ENCODE measurements at places on chromosomes 7 and 10.

GRCh38 chr10:32349199-32349585, 2.2 kb upstream of the EPC1 start:
- no peak for DNase-seq

- DNase-seq: no peak
Observed at GRCh38 chr10:115996031-115996430, 277.0 kb downstream of the GFRA1 start.

DNA sequence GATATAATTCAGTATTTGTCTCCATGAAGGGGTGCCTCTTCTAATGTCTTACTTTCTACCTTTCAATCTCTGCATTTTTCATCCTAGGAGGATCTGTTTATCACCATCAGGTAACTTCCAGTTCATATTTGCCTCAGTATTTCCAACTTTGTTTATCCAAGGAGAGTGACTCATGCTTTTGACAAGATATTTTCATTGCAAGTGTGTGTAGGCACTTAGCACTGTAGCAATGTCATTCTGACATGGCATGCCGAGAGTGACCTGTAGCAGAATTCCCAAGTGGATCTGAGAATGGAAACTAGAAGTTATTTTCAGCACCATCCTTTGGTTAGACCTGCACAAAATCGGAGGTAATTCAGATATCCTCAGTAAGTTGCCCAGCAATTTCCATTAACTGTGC, 129.9 kb downstream of the INHBA start:
- no peak for DNase-seq

DNA sequence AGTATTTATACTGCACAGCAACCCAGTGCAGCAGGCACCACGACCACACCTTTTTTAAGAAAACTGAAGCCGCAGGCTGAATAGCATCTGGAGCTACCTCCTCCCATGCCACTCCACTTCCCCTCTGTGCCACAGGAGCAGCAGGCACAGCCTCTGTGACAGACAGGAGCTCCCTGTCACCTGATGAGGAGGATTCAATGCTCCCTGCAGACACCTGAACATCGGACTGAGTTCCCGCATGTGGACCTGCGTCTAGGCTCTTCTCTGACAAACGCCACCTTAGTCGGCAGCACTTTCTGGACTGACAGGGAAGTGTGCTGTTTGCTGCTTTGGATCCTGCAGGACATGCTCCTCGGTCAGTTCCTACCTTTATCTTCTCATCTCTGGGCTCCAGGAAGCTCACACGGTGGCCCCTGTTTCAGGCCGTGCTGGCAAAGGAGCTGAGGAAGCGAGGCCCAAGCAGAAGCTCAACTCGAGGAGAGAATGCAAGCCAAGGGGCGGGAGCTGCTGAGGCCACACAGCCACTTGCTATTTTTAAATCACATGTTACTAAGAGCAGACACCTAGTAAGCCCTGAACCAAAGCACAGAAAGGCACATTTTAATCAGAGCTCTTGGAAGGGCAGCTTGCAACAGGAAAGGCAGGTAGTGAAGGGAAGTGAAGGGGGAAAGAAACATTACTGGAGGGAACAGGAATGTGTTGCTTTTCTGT, 56.6 kb downstream of the VOPP1 start:
- no peak for DNase-seq

GRCh38 chr7:47504551-47505311, 77.2 kb downstream of the TNS3 start:
- DNase-seq: no peak

- peak; percentile 23 for DNase-seq
Observed at GRCh38 chr7:69276011-69276729, 322.1 kb upstream of the AUTS2 start.

- DNase-seq: no peak
Observed at GRCh38 chr7:35648367-35648766, 46.6 kb downstream of the HERPUD2 start.

DNA sequence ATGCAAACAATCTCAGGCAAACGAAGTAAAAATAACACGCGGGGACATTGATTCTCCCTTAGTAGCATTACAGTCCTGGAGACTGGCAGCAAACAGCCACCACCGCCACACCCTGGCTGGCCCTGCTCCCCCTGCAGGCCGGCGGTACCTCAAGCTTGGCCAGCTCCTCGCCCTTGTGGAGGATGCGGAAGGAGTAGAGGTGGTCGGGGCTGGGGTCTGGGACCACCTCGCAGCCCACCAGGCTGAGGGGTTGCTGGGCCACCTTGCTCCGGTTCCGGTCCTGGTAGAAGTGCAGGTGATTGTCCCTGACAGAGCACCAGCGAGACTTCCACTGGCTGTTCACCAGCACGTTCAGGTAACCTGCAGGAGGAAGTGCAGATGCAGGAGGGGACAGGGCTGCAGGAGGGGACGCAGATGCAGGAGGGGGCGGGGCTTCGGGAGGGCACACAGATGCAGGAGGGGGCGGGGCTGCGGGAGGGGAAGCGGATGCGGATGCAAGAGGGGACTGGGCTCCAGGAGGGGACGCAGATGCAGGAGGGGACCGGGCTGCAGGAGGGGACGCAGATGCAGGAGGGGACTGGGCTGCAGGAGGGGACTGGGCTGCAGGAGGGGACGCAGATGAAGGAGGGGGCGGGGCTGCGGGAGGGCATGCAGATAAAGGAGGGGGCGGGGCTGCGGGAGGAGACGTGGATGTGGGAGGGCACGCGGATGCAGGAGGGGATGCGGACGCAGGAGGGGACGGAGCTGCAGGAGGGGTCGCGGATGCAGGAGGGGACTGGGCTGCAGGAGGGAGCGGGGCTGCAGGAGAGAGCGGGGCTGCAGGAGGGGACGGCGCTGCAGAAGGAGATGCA, 65.7 kb downstream of the VWA2 start:
- DNase-seq: peak; percentile 42

DNA sequence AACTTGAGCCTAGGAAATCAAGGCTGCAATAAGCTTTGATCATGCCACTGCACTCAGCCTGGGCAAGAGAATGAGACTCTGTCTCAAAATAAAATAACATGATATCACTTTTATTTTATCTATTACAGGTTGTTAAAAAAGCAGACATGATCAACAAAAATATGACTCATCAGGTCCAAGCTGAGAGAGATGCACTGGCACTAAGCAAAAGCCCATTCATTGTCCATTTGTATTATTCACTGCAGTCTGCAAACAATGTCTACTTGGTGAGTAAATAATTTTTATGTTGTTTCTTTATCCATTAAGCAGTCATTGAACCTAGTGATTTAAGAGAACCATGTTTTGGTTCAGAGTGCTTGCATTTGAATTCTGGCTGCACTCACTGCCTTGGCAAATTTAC, 3.3 kb downstream of the MASTL start:
- no peak for DNase-seq

DNA sequence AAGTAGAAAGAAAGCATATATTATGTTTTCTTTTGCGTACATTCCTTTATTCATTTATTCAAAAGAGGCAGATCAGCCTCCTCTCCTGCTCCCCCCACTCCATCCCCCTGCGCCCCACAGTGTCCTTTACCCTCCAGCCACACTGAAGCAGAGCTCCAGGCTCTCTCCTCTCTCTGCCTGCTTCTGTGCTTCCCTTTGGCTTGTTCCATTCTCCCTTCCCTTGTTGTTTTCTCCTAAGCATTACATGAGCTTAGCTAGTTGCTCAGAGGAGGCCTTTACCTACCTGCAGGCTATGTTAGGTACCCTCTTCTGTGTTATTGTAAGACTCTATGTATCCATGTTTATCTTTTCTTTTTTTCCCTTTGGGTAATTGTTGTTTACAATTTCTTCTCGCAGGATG, 27.4 kb downstream of the CNNM2 start:
- DNase-seq: no peak

DNA sequence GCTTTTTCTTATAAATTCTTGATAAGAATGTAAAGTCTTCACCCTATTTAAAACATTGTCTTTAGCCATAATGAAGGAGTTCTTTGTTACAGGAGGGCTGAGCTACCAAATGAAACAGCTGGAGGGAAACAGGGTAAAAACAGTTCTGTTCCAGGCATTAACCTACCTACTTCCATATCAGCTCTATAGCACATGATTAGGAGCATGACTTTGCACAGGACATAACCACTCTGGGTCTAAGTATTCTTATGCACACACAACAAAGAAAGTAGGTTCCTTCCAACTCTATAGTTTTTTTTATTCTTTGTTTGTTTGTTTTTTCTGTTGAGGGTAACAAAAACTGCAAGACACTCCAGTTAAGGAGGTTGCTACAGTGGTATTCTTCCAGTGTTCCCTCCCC, 52.7 kb downstream of the SCIN start:
- no peak for DNase-seq

DNA sequence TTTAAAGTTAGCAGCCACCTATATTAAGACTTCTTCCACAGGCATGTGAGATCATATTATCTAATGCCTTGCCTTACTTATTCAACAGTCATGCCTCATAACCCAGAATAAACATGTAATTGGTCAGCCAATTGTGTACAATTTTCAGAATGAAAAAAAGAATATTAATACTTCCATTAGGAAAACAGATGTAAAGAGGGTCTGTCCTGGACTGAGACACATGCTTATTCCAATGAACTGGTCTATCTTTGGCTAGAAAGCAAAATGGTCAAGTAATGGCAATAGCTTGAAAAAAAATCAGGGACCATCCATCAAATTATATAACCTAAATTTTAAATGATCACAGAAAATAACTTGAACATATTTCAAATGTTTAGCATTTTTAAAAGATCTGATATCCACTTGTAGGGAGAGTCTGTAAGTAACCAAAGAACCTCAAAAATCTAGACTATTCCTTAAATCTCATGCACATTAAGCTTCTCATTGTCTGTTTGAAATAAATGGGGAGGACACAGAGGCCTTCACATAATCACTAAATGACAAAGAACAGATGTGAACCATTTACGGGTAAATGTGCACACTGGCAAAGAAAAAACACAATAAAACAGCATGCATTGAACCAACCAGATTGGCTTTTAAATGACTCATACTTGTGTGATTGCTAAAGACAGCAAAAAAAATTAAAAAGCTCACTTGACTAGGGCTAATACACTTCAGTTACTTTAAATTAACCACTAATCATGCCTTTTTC, 568.8 kb upstream of the PCDH15 start:
- DNase-seq: peak; percentile 40

GRCh38 chr7:137755846-137756651, 90.7 kb downstream of the DGKI start:
- no peak for DNase-seq

DNA sequence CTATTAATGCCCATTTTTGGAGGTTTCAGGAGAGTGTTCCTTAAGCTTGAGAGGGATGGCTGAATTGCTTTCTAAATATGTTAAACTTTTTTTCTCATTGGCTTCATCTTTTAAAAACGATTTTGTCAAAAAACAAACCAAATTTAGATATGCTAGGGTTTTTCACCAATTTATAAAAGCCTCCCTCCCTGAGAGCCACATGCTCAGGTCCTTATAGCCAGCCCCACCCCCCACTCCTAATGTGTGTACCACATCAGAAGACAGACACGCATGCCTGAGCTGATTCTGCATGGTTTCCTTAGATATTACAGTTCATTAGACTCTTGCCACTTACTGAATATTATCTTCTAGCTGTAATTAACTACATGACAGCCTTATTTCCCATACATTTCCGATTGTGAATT, 2.0 kb downstream of the CUL1 start:
- peak; percentile 34 for DNase-seq

DNA sequence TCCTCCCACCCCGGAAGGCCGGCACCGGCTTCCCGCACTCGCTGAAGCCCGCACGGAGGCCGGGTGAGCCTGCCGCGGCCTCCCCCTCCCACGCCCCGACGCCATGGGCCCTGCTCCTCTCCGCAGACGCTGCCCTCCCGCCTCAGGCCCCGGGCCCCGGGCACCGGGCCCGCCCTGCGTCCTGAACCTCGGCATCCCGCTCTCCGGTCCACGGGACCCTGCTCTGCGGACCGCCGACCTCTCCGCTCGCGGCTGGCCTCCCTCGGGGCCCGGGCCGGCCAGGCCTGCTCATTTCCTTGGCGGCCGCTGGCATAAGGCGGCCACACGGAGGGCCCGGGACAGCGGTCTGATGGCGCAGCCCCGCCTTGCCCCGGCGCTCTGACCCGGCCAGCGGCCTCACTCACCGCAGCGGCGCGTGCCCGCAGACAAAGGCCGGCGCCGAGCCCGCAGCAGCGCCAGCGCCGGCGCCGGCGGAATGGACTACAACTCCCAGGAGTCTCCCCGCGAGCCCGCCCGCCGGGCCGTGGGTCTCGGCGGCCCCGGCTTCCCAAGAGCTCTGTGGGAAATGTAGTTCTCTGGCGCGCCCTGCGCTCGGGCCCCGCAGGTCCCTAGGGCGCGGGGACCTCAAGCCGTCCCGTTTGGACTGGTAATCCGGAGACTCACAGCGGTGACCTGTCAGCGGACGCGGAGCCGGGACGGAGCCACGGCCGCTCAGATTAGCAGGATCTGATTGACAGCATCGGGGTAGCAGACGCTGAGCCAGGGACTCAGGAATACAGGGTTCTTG, at the start of gene ZNF32:
Gene ZNF32 (minus strand): TSS at position 484 of the 787 bp plus-strand sequence. CDS start 2,748 bp downstream, outside the sequence.
- peak; percentile 82 for DNase-seq

DNA sequence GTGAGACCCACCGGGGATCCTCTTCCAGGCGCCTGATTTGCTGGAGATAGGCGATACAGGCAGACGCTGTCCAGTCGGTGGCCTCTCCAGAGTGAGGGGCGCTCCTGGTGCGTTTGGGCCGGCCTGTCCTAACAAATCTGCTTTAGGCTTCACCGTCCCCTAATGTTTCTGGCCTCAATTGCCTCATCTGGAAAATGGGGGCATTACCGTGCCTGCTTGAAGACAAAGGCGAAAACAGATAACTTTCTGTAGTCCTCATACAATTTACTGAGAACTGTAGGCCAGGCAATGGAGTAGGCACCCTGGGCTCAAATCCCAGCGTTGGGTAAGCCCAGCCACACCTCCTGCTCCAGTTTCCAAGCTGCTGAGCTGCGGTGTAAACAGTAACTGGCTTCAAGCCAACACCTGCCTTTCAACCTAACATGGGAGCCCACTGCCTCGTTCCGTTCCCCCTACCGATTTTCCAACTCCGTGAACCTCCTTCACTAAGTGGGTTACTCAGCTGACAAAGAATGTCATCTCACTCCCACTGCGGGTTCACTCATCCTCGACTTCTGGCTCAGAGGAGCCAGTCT, 589 bp upstream of the ZFAND4 start:
- DNase-seq: peak; percentile 7

- DNase-seq: no peak
Observed at GRCh38 chr7:151925446-151926335, 30.6 kb upstream of the GALNTL5 start.

- DNase-seq: no peak
Observed at GRCh38 chr10:112227331-112227987, 43.9 kb upstream of the GPAM start.

- no peak for DNase-seq
Observed at GRCh38 chr10:78798976-78799730, 269.6 kb upstream of the ZMIZ1 start.

DNA sequence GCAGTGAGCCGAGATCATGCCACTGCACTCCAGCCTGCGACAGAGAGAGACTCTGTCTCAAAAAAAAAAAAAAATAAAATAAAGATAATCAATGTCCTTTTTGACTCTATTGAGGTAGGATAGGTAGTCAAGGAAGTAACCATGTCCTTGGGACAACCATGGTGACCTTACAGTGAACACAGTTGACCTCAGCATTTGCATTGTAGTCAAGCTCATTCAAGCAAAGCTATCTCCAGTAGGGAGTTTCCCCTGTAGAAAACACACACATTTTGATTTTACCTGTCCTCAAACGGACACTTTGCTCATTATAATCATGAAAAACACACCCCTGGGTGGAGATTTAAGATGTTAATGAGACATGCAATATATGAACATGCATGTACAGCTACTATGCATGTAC, 171.7 kb downstream of the KIF20B start:
- no peak for DNase-seq

Measured in muscle of back (tissue), 13 donors.